T-helper 2 cell (primary cell): ENCODE measurements at places on chromosomes 4 and X.
A peak's percentile ranks its signal among the peaks of the same experiment; 100 is the strongest.

DNA sequence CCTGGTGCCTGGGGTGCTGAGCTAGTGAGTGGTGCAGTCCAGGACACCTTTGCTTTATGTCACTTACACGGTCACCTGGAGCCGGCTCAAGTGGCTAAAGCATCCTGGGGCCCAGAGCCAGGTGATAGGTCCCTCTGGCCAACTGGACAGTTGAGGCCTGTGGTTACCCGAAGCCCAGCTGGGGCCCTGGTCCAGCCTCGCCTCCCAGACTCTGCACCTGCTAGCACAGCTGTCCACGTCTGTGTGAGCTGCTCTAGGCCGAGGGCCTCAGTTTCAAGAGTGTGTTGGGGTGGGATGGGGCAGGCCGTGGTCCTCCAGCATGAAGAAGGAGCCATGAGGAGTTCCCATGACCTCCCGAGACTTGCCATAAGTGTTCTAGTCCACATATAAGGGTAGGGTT lies 7.7 kb upstream of the ADD1 start:
- DNase-seq, result no peak

DNA sequence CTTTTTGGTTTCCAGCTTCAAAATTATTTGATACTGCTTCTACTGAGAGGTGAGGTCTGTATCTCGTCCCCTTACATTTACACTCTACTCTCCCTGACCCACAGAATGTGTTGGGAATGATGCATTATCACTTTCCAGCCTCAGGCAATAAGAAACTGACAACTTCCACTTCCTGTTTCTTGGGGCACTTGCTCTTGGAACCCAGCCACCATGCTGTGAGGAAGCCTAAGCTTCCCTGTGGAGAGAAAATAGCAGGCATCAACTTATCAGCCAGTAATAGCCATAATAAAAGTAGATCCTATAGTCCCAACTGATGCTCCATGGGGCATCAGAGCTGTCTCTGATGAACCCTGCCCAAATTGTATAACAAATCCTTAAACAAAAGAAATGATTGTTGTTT lies 32.6 kb downstream of the RELL1 start:
- no peak for DNase-seq

DNA sequence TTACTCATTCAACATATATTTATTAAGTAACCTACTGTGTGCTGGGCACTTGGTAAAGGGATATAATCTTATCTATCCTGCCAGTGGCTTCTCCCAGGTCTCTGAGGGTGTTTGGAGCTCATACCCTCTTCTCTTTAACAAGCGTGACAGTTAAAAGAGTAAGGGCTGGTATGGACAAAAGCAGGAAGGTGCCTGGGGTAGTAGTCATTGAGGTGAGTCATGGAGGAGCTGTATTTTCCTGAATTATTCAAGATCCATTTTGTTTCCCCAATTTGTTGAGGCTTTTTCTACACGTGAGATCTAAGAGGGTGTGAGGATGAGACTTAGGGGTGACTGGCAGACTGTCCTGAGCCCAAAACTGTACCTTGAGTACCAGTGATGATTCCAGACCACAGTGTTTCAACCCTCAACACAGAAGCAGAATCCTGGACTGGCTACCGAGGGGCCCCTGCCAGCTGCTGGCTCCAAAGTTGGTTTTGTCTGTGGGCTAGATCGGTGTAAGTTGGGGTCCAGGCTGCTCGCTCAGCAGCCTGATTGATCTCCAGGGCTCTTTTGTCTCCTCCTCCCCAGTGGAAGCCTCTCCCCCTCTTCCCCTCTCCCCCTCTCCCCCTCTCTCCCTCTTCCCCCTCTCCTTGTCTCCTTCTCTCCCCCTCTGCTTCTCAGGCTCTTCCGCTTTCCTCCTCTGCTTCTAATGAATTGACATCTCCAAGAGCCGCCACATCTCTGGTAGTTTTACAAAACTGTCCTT lies at the start of gene DRP2:
Gene DRP2 (plus strand): TSS at position 671 of the 748 bp plus-strand sequence. CDS start 11,862 bp downstream, outside the sequence.
- no peak for DNase-seq

DNA sequence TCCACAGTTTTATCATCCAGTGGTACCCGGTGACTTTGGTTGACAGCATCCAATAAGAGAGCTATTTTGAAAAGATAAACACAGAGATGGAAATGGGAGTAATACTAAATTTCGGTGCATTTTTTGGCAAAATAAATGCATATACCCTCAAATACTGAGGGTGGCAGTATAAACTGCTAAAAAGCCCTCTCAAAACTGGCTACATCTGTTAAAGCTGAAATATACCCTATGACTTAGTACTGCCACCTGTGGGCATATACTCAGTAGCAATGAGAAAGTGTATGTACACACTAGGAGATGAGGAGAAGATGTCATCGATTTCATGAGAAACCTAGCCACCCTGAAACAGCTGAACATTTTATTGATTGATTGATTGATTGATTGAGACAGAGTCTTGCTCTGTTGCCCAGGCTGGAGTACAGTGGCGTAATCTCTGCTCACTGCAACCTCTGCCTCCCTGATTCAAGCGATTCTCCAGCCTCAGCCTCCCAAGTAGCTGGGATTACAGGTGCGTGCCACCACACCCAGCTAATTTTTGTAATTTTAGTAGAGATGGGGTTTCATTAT lies 12.2 kb upstream of the TMEM128 start:
- DNase-seq, result peak; percentile 66

DNA sequence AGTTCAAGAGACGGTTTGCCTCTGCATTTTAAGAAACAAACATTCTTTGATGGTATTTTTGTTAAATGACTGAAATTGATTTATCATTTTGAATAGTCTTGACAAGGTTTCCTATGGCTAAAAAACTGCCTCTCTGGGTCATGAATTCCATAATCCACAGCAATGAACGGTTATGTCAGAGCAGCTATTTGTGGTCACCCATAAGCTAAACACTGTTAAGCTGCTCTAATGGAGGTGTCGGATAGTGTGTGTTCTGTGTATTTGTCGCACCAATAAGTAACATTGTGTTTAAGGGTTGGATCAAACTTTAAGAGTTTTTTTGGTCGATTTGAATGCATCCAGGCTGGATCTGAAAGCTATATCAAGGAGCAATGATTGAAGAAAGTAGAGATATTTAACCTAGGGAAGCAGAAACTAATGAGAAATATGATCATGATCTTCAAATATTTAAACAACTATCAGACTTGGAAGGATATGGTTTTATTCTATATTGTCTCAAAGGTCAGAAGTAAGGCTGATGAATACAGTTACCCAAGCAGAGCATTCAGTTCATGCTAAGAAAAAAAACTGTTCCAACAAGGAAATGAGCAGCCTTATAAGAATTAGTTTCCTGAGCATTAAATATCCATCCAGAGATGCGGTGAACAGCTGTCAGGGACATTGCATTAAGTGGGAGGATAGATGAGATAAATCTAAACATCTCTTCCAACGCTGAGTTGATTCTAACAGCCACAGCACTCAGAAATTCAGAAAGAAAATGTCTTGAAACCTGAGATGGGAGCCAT lies 232.3 kb upstream of the RPS6KA3 start:
- no peak for DNase-seq

GRCh38 chr4:163495900-163496299 lies 1.4 kb downstream of the TMA16 start:
- no peak for DNase-seq

- peak; percentile 51 for DNase-seq
Measured at GRCh38 chr4:108172753-108173598, 4.2 kb upstream of the LEF1 start.

GRCh38 chr4:7055111-7055989 lies 12.2 kb downstream of the TADA2B start:
- no peak for DNase-seq

- DNase-seq, result no peak
Measured at GRCh38 chr4:54187148-54187547, 41.9 kb upstream of the PDGFRA start.
